ENCODE measurements at places on chromosomes 16 and 17.

- no peak for DNase-seq
Measured at GRCh38 chr17:40062329-40063186, at the start of gene THRA. Gene THRA (plus strand): TSS chr17:40062965. CDS start chr17:40074489, 11,524 bp downstream.

DNA sequence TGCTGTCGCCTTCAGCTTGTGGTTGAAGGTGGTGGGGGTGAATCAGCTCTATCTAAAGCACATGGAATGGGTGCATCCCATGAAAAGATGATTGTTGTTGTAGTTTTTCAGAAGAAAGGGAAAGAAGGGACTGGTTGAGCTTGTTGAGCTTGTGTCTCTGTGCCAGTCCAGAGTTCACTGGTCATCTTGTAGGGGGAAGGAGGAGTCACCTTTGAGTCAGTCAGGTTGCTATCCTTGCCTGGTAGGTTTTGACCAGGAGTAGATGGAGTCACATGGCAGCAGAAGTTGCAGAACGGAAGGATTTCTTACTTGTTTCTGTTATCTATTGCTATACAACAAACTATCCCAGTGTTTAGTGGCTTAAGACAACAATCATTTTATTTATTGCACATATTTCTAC lies 73.3 kb downstream of the PLCG2 start:
- no peak for DNase-seq

- DNase-seq = no peak
Measured at GRCh38 chr17:3411070-3411469, at the start of gene OR3A3. Gene OR3A3 (plus strand): TSS chr17:3411370.

DNA sequence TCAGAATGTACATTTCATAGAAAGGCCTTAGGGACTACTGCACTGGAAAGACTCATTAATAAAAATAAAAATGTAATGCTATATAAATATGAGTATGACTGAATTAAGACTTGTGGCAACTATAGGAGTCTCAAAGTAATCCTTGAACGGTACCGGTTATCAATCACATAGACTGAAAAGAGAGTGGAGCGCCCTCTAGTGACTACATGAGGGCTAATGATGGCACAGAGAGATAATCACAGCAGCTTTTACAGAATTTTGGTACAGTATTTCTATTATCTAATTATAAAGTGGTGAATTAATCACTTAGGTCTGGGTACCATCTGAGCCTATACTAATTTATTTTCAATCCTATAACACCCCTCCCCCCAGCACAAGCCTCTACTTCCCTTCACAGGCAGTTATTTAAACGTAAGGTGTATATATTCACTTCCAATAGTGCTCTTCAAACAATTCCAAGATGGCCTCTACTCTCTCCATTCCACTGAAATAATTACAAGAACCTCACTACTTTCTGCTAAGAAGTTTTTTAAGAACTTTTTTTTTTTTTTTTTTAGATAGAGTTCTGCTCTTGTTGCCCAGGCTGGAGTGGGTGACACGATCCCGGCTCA lies 40.7 kb upstream of the ANKFY1 start:
- DNase-seq = peak; percentile 49

GRCh38 chr17:10337976-10338375 lies 34.8 kb downstream of the MYH13 start:
- no peak for DNase-seq

- DNase-seq = no peak
Measured at GRCh38 chr17:48527547-48527932, 3.3 kb downstream of the HOXB1 start.

- no peak for DNase-seq
Measured at GRCh38 chr16:67760206-67760955, 41.3 kb upstream of the GFOD2 start.

DNA sequence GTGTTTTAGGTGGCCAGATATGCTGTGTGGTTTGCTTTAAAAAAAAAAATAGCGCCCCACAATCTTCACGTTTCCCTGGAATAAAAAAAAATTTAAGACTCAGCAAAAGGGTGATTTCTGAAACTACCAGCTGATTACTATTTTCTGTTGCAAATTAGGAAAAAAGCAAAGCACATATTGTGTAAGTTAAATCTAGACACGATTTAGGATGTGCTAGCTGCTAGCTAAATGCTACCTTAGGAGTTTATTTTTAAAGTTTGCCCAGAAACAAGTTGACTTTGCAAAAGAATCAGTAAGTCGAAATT lies 944 bp upstream of the MARF1 start:
- DNase-seq = no peak

DNA sequence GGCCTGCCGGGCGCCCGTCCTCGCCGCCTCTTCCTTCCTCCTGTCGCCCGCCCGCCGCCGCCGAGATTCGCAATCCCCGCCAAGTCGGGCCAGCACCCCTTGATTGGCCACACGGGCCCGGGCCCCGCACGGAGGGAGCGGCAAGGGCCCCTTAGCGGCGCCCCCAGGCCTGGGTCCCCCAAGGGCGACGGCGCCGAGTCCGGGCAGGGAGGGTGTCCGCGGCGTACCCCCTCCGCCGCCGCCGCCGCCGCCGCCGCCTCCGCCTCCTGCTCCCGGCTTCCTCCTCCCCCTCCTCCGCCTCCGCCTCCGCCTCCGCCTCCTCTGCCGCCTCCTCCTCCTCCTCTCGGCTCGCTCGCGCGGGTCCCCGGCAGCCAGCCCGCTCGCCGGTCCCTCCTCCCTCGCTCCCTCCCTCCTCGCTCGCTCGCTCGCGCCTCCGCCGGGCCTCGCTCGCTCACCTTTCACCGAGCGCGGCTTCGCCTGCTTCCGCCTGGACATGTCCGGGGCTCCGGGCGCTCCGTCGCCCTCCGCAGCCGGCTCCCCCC lies 561 bp downstream of the ZNF423 start:
- peak; percentile 36 for DNase-seq

DNA sequence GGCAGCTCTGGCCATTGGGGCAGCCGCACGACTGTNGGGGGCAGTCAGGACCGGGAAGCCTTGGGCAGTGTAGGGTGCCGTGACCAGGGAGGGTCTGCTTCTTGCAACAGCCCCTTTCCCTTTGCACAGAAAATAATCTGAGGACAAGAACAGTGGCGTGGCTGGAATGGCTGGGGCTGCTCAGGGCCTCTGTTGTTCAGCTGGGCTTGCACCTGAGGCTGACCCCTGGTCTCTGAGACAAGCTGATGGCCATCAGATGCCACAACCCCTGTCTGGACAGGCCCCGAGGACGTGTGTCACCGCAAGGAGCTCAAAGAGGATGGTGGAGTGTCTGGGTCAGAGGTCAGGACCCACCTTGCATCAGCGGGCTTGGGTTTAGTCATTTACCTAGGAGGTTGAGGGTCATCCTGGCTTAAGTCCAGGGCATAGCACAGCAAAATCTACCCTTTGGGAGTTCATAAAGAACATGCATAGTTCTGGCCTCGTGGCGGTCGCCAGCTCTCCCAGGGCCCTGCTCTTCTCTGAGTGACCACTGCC lies 46.9 kb downstream of the METRNL start:
- no peak for DNase-seq

GRCh38 chr17:77881545-77881944 lies 77.0 kb upstream of the TNRC6C start:
- peak; percentile 85 for DNase-seq

GRCh38 chr17:50292465-50292864 lies 18.2 kb downstream of the TMEM92 start:
- DNase-seq = no peak

GRCh38 chr16:181565-182021 lies 1.3 kb downstream of the HBQ1 start:
- no peak for DNase-seq

DNA sequence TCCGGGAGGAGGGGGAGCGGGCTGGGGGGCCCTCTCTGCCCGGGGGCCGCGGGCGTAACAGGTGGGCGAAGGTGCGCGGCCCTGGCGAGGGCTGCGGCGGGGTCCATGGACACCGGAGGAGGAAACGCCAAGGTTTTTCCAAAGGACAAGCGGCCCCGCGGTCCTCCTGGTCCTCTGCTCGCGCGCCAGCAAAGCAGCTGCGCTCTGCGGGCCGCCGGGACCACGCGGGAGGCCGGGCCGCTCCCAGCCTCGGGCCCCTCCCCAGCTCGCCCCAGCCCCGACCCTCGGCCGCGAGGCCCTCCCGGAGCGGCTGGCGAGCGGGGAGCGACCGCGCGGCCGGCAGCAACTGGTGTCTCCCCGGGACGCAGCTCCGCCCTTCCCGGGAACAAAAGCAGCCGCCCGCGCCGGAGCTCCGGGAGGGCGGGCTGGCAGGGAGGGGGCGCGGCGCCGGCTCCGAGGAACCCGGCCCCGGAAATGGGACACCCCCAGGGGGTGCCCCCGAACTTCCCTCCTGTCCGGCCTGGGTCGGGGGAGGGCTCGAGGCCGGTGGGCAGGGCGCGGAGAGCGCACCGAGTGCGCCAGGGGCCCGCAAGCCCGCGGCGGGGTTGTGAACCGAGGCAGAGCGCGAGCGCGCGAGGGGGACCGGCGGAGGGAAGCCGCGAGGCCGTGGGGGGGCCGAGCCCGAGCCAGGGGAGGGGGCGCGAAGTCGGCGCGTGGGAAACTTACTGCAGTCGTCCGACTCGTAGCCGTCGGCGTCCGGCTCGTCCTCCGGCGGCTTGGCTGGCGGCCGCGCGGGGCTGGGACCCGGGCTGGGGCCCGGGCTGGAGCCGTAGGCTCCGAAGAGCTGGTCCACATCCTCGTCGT lies 837 bp downstream of the DOC2B start:
- no peak for DNase-seq
